ENCODE measurements at places on chromosomes 12 and 14.
A peak's percentile ranks its signal among the peaks of the same experiment; 100 is the strongest.

DNA sequence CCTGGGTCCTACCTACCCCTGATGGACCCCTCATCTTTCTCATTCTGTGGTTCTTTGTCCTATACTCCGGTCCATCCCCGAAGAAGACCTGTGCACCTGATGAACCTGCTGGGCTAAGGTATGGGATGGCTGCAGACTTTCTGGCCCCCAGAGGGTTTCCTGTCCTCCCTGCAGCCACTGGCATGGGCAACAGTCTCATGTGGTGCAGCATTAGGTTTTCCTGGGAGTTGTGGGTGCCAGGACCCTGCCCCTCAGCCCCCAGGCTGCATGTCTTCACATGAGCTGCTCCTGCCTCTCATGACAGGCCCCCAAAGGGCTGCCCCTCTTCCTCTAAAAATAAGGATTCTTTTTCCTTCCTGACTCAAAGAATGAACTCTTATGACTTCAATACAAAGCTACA lies 72.3 kb upstream of the GPR68 start:
- DNase-seq = no peak

DNA sequence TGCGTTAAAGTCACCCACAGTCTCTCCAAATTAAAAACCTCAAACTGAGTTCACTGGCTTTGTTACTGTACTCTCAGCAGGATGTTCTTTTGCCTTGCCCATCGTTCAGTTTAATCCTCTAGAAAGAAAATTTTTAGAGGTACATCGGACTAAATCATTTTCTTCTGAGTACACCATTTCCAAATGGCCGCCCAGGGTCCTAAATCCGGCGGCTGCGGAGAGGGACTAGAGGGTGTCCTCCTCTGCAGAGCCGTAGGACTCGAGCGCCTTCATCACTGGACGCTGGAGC lies 1.4 kb downstream of the LIN7A start:
- no peak for DNase-seq

- DNase-seq = no peak
These were observed 638.5 kb upstream of the MIS18BP1 start for GRCh38 chr14:45891417-45892080.

- no peak for DNase-seq
These were observed 24.8 kb upstream of the TEAD4 start for GRCh38 chr12:2934371-2934770.

DNA sequence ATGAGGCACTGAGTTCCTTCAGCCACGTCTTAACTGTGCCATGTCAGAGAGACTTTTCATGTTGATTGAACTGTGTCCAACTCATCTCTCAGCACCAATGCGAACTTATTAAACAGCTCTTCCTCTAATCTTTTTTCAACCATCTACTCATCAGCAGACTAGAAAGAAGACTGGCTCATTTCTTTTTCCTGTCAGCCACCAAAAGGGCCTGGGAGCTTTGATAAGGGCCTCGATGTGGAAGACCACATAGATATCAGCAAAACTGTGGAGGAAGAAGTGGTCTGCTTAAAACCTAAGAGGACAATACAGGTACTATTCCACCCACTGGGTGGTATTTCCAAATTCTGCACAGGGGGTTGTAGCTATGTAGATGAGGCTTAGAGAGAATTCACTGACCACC lies 3.6 kb upstream of the PLXNC1 start:
- DNase-seq = no peak

- no peak for DNase-seq
These were observed 72.4 kb downstream of the USP15 start for GRCh38 chr12:62332598-62332997.

- DNase-seq = no peak
These were observed 3.6 kb downstream of the LARP4 start for GRCh38 chr12:50404307-50404706.

DNA sequence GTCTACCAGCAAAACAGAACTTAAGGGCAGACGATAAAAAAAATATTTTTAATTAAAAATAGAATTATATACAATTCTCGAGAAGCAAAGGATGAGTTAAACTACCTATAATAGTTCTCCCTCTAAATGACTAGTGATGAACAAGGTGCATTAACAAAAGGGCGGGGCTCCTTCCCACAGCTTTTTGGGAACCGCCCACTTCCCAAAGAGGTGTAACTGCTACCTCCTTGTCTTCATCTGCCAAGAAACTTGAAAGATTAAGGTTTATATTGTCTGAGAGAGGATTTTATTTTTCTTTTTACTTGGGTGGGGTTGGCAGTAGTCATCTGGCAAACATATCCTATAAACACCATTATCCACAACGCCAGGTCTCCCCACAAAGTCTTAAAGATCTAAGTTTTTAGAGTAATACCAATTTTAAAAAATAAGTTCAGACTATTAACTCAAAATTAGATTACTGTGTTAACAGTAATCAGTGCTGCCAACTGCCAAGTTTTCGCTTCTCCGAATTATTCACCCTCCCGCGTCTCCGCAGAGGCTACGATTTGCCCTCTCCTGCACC lies 938 bp downstream of the RALGAPA1 start:
- no peak for DNase-seq

DNA sequence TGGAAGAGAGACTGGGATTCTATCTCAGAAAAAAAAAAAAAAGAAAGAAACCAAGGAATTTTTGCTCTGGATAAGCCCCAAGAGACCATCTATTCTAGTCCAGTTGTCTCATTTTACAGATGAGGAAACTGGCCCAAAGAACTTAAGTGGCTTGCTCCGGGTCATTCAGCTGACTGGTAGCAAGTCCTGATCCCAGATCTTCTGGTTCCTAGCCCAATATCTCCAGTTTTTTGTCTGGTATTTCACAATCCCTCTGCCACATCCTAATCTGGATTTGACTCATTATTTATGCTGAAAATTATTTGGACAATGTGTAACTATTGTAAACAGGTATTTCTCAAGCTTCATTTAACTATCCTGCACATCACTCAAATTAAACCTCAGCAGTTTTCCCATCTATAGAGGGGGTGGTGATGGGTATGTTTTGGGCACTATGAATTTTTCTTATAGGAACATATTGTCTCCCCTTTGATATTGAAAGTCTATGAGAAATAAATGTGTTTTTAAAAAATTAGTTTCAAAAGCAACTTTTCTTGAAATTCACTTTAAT lies 43.4 kb downstream of the PPP2R5E start:
- no peak for DNase-seq

GRCh38 chr12:123050331-123050831 lies 69.9 kb downstream of the ARL6IP4 start:
- no peak for DNase-seq

DNA sequence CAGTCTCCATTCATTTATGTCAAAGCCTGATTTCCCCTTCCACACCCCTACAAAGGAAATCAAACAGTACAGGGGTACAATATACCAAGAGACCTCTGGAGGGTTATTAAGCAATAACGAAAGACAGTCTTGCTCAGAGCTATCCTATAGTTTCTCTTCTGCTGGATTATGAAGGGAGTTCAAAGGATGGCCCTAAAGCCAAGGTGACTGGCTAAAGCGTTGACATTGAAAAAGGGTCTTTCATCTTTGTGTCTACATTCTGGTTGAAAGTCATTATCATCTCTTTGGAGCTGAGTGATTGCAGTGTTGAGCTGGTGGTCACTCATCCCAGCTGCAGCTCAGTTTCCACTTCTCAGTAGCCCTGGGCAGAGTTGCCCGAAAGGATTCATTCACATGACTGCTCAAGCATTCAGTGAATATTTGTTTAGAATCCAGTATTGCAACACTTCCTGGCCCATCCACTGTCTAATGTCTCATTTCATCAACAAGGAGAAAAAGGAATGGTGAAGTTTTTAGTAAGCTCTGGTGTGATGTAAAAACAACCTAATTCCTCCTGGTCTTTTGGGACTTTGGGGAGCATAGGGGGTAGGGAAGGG lies 19.2 kb upstream of the TBX5 start:
- DNase-seq = no peak

- DNase-seq = no peak
These were observed 152.4 kb downstream of the TMX1 start for GRCh38 chr14:51392416-51392815.

GRCh38 chr12:66607147-66607546 lies 71.7 kb downstream of the GRIP1 start:
- no peak for DNase-seq

GRCh38 chr12:98149270-98149669 lies 366.1 kb upstream of the TMPO start:
- no peak for DNase-seq

DNA sequence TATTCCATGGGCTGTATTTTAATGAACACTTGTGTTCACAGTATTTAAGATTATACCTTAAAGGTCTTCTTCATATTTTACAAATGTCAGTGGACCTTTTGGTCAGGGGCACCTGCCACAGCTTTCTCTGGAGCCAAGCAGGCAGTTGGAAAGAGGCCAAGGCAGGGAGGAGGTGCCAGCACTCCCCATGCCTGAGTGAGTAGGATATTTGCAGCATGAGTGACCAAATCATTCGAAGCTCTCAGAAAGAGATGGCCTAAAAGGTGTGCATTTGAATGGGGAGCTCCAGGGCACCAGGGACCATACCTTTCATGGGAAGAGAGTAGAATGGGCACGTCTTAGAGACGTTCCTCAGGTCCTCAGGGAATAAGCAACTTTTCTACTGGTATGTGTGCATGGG lies 121.6 kb downstream of the GPR135 start:
- no peak for DNase-seq

DNA sequence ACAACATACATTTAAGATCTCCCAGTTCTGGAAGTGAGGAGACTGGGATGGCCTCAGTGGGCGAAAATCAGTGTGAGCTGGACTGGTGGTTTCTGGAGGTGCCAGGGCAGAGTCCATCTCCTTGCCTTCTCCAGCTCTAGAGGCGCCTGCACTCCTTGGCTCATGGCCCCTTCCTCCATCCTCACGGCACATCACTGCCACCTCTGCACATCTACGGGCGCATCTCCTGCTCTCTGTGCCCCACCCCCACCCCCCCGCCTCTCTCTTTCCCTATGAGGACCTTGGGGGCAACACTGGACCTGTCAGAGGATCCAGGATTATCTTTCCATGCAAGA lies 62.8 kb upstream of the DIO3 start:
- DNase-seq = no peak

- DNase-seq = no peak
These were observed 1.1 kb downstream of the CLMN start for GRCh38 chr14:95318399-95319311.

- DNase-seq = no peak
These were observed 80.8 kb downstream of the MYRFL start for GRCh38 chr12:69905801-69906200.

- peak; percentile 60 for DNase-seq
These were observed 350.8 kb upstream of the STXBP6 start for GRCh38 chr14:25400607-25401206.

- no peak for DNase-seq
These were observed 80.4 kb downstream of the VWF start for GRCh38 chr12:6044082-6044481.

DNA sequence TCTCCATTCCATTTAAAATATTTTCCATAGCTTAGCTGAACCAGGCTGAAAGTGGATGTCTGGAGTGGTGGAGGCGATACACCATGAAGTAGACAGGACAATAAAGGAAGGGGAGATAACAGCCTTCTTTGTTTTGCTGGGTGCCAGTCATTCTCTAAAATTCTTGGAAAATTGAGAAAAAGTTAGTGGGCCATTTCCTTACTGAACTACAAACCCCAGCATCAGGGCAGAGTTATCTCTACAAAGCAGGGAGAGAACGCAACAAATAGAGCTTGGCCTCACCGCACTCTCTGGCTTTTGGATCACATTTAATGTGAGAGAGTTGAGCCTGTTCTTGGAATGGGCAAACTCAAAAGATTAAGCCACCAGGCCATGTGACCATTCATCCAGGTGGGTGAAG lies 41.2 kb upstream of the LRRC10 start:
- no peak for DNase-seq

GRCh38 chr12:121697093-121697698 lies 15.4 kb upstream of the TMEM120B start:
- peak; percentile 68 for DNase-seq

- DNase-seq = no peak
These were observed 572.5 kb downstream of the DIO2 start for GRCh38 chr14:79638672-79639266.

- no peak for DNase-seq
These were observed 22.5 kb downstream of the SYNE2 start for GRCh38 chr14:63875311-63875710.

DNA sequence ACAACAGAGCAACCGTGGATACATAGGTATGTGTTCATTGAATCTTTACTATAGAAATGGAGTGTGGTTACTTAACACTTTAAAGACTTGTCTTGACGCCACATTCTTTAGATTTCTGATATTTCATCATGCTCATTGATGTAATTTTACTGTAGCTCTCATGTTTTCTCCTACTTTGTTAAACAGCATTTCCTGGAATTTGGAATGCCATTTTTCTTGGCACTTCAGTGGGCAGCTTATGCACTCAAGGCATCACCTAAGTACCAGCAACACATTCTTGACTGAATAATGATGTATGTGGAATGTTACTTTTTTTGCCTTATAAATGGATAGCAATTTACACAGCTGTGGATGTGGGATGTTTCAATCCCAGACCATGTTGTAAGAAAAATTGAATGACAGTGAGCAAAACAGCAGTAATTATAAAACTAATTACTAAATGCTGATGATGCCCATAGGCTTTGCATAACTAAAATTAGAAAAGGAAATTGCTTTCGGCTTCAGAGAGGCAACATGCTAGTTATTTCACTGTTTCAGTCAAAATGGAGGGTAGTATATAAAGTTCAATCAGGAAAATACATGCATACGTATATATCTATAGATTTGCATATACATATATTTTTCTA lies 298.5 kb downstream of the NPAS3 start:
- DNase-seq = no peak

DNA sequence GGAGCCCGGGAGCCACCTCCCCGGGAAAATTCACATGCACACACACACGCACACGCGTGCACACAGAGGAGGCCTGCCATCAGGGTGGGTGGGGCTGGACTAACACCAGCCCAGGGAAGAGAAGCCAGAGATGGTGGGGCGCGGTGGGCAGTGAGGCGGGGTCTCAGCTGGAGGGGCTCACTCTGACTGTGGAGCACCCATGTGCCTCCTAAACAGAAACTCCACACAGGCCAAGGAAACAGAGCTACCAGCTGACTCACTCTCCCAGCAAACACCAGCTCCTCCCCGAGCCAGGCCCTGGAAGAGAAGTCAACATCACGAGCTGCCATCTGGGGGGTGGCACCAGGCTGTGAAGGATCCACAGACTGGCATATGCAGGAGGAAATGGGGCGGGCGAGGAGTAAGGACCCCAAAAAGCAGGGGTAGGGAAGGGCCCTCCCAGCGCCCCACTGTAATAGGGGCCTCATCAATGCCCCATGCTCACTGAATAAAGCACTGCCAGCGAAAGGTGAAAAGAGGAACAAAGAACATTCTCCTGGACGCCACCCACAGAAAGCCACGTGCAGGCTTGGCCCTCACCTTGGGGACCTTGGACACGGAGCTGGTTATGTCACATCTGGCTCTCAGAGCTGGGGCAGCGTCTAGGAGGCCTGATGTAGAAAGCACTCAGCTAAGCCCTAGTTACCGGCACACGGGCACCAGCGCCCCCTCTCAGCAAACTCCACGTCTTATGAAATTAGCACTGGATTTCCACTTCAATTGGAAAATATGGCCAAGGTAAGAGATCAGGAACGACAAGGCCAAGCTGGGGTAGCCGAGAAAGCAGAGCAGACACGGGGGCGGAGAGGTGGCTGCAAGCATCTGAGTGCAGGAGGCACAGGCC lies 8.4 kb upstream of the INF2 start:
- DNase-seq = peak; percentile 75

- DNase-seq = no peak
These were observed 43.3 kb downstream of the MMAB start for GRCh38 chr12:109529691-109530640.

- no peak for DNase-seq
These were observed 213.4 kb upstream of the NUDT4 start for GRCh38 chr12:93164103-93164880.

GRCh38 chr14:104534036-104534435 lies 45.5 kb upstream of the C14orf180 start:
- no peak for DNase-seq
